ENCODE measurements at places on chromosomes 5 and 9. TPM values are rescaled to one million over a fixed set of nuclear protein-coding genes. Genes with fewer than 3 reads are reported as not detected.
A peak's percentile ranks its signal among the peaks of the same experiment; 100 is the strongest.

- H3K4me1 ChIP-seq = peaks cover 3% of the 10 kb centered on the region
- H3K27me3 ChIP-seq = no peaks in the 10 kb centered on the region
- H3K36me3 ChIP-seq = no peaks in the 10 kb centered on the region
- no peak overlapping the region for H3K4me3 ChIP-seq
- DNase-seq = no peak
- H3K27ac ChIP-seq = no peak overlapping the region
Measured at GRCh38 chr9:110777196-110777875, 108.7 kb downstream of the MUSK start.

DNA sequence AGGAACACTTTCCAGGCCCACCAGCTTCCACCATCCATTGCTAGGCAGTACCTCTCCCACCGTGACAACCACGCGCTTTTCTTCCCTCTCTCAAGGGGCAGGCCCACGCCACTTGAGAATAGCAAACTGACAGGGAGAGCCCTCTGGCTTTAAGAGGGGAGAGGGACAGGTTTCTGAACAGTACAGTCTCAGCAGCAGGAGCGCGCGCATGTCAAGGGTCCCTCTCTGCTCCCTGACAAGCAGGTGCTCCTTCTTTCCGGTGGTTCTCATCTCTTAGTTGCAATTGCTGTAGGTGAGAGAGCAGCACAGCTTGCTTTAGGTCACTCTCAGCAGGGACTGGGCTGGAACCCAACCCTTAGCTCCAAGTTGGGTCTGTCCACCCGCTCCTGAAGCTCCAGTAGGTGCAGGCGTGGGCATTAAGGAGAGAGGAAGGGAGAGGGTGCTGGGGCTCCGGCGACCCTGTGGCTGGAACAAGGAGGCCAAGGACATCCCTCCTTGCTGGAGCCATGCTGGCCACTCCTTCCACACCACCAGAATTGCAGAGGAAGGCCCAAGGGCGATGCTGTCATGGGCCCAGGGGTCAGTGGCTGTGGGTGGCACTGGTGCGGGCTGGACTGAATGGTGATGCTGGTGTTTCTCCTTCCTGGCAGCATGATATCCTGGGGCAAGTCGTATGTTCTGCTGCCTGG, 9.0 kb upstream of the PHF2 start:
- H3K27me3 ChIP-seq = no peaks in the 10 kb centered on the region
- DNase-seq = no peak
- H3K4me1 ChIP-seq = peaks cover 10% of the 10 kb centered on the region

- no peak overlapping the region for H3K4me3 ChIP-seq
- peaks cover 10% of the 10 kb centered on the region for H3K36me3 ChIP-seq
- H3K27me3 ChIP-seq = peaks cover 14% of the 10 kb centered on the region
- peaks cover 32% of the 10 kb centered on the region for H3K4me1 ChIP-seq
Measured at GRCh38 chr5:151083081-151083676, 2.3 kb upstream of the TNIP1 start.

DNA sequence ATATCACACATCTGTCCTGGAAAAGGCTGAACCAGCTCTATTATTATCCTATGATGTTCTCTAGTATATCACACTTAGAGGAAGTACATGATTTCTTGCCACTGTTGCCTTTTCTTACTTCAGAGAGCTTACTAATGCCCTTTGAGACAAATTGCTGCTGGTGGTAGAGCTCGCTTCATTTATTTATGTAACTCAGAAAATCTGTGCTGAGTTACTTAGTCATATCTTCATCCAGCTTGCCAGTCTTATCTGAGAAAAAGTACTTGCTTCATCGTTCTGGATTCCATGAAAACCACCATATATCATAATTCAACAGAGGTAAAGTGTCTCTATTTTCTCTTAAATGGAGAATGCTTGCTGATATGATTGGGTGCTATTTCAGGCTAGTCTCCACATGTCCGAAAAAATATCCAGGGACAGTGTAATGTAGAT, 26.6 kb downstream of the PTPDC1 start:
- H3K4me1 ChIP-seq = no peaks in the 10 kb centered on the region
- H3K36me3 ChIP-seq = no peaks in the 10 kb centered on the region
- H3K27me3 ChIP-seq = no peaks in the 10 kb centered on the region
- H3K27ac ChIP-seq = no peak overlapping the region
- DNase-seq = no peak

Gene SNCAIP
- total RNA-seq = 254 TPM

GRCh38 chr5:179152144-179152895, 92.1 kb downstream of the ZNF354C start:
- no peaks in the 10 kb centered on the region for H3K4me1 ChIP-seq
- no peak overlapping the region for H3K27ac ChIP-seq
- H3K36me3 ChIP-seq = no peaks in the 10 kb centered on the region
- H3K4me3 ChIP-seq = no peak overlapping the region
- H3K27me3 ChIP-seq = peaks cover 8% of the 10 kb centered on the region
- no peak for DNase-seq

Gene KLHL9
- total RNA-seq = 39.5 TPM

- no peak overlapping the region for H3K27ac ChIP-seq
- H3K36me3 ChIP-seq = peaks cover 48% of the 10 kb centered on the region
- H3K4me3 ChIP-seq = peak overlapping the region; percentile 62
- H3K4me1 ChIP-seq = peaks cover 9% of the 10 kb centered on the region
Measured at GRCh38 chr9:114363424-114363823, 24.4 kb downstream of the AKNA start.

Gene PRELID1
- total RNA-seq = 198 TPM

DNA sequence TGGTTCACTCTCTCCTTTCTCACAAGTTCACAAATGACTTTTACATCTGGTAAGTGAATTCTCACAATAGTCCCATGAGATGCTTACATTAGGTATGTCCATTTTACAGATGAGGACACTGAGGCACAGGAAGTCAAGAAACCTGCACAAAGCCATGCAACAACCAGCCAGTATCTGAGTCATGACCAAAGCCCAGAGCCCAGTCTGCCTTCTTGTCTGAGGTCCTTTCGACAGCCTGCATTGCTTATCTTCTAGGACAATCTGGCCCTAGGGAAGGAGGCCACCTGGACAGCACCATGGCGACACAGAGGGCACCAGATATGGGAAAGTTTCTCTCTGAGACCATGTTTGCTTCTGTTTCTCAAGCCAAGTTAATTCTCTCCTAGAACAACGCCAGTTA, 197.1 kb downstream of the NSG2 start:
- no peak for DNase-seq
- no peaks in the 10 kb centered on the region for H3K4me1 ChIP-seq
- no peak overlapping the region for H3K4me3 ChIP-seq
- H3K27ac ChIP-seq = no peak overlapping the region
- H3K36me3 ChIP-seq = no peaks in the 10 kb centered on the region

GRCh38 chr9:93679536-93680442, 103.4 kb downstream of the PHF2 start:
- no peak overlapping the region for H3K4me3 ChIP-seq
- peaks cover 1% of the 10 kb centered on the region for H3K4me1 ChIP-seq
- H3K36me3 ChIP-seq = peaks cover 7% of the 10 kb centered on the region
- peaks cover 8% of the 10 kb centered on the region for H3K27me3 ChIP-seq

DNA sequence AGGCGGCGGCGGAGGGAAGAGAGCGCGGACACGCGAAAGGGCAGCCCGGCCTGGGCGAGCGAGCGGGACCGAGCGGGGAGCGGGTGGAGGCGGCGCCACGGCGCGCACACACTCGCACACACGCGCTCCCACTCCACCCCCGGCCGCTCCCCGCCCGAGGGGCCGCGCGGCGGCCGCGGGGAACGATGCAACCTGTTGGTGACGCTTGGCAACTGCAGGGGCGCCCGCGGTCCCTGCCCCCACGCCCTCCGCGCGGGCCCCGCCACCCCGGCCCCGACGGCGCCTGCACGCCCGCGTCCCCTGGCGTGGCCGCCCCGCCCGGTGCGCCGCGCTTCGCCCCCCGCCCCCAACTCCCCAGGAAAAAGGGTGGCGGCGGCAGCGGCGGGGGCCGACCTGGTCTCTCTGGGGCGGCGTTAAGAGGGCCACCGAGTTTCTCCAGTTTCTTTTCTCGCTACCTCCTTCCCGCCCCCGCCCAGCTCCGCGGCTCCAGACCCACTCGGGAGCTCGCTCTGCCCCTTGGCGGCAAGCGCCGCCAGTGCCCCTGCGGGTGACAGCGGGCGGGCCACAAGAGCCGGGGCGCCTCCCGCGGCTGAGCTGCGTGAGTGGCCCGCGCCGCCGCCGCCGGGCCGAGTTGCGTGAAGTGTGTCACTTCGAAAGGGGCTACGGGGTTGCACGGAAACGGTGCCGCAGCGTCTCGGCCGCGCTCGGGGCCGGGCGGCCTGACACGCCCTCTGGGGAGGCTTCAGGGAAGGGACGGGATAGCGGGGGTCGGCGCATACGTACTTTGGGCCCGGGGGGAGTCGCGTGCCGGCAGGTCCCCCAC, at the start of gene NR3C1:
TSS of gene NR3C1 (minus strand) at position 94 of the 823 bp plus-strand sequence. CDS start 2,847 bp downstream, outside the sequence.
- DNase-seq = peak; percentile 70
- peaks cover 4% of the 10 kb centered on the region for H3K4me1 ChIP-seq
- H3K27ac ChIP-seq = no peak within 1 kb of the TSS
- peaks cover 7% of the 10 kb centered on the region for H3K27me3 ChIP-seq

DNA sequence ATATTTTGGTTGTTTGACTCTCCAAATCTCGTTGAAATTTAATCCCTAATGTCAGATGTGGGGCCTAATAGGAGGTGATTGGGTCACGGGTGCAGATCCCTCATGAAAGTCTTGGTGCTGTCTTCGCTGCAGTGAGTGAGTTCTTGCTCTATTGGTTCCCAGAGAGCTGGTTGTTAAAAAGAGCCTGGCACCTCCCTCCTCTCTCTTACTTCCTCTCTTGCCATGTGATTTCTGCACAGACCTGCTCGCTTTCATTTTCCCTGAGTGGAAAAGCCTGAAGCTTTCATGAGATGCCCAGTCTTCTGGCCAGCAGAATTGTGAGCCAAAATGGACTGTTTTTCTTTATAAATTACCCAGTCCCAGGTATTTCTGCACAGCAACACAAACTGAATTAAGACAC, 221.6 kb downstream of the MAT2B start:
- H3K27me3 ChIP-seq = no peaks in the 10 kb centered on the region
- no peak overlapping the region for H3K4me3 ChIP-seq
- no peaks in the 10 kb centered on the region for H3K36me3 ChIP-seq
- no peak overlapping the region for H3K27ac ChIP-seq
- DNase-seq = no peak
- no peaks in the 10 kb centered on the region for H3K4me1 ChIP-seq

Gene ORM2
- not detected for total RNA-seq

DNA sequence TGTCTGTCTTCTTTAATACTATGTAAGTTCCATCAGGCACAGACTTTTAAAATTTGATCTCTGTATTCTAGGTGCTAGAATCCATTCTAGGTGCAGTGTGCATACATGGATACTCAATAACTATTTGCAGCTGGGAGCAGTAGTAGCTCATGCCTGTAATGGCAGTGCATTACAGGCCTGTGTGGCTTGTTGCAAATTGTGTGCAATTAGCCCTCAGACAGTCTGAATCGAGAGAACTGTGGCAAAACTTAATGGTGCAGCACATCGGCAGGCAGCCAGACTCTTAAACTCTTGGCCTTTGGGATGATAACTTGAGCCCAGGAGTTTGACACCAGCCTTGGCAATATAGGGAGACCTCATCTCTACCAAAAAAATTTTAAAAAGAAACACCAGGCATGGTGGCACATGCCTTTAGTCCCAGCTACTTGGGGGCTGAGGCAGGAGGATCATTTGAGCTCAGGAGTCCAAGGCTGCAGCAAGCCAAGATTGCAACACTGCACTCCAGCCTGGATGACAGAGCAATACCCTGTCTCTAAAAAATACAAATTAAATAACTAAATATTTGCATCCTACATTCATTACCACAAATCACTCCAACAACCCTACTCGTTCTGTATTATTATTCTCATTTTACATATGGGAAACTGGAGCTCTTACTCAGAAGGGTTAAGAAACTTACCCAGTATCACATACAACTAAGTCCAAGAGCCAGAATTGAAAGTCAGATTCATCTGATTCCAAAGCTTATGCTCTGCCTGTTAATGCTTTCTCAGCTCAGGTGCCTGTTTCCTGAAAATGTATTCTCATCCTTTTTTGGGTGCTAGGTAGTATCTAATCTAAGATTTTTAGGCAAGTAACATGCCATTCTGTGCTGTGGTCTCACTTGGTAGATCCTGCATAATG, 30.1 kb downstream of the PRKACG start:
- peaks cover 1% of the 10 kb centered on the region for H3K27me3 ChIP-seq
- no peak overlapping the region for H3K4me3 ChIP-seq
- no peak overlapping the region for H3K27ac ChIP-seq
- peaks cover 30% of the 10 kb centered on the region for H3K4me1 ChIP-seq
- H3K36me3 ChIP-seq = no peaks in the 10 kb centered on the region
- DNase-seq = no peak

Gene SPOCK1
- 8.7 TPM for total RNA-seq
